ENCODE measurements at places on chromosomes 6 and 20.

DNA sequence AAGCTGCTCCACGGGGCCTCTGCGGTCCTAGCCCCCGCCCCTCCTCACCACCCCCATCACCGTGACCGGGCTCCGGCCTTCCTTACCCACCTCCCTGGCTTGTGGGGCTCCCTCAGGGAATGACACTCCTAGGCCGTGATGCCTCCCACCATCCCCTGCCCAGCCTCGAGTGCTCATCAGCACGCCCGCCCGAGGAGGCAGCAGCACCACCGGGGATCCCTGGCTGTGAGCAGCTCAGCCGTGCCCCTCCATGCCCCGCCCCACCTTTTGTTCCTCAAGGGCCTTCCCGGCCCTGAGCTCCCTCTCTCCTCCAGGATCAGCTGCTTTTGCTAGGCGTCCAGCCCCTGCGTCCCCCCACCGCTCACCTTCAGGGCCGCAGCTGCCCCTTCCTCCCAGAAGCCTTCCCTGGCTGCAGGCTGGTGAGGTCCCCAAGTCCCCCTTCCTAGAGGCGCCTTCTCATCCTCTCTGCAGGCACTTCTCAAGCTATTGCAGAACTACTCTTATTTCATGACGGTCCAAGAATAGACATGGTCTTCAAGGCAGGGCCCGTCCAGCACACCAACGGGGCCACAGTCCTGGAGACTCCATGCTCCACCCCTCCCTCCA, 3.0 kb downstream of the FNDC11 start:
- DNase-seq, result no peak

GRCh38 chr20:23140991-23141390, 54.9 kb upstream of the CD93 start:
- no peak for DNase-seq

DNA sequence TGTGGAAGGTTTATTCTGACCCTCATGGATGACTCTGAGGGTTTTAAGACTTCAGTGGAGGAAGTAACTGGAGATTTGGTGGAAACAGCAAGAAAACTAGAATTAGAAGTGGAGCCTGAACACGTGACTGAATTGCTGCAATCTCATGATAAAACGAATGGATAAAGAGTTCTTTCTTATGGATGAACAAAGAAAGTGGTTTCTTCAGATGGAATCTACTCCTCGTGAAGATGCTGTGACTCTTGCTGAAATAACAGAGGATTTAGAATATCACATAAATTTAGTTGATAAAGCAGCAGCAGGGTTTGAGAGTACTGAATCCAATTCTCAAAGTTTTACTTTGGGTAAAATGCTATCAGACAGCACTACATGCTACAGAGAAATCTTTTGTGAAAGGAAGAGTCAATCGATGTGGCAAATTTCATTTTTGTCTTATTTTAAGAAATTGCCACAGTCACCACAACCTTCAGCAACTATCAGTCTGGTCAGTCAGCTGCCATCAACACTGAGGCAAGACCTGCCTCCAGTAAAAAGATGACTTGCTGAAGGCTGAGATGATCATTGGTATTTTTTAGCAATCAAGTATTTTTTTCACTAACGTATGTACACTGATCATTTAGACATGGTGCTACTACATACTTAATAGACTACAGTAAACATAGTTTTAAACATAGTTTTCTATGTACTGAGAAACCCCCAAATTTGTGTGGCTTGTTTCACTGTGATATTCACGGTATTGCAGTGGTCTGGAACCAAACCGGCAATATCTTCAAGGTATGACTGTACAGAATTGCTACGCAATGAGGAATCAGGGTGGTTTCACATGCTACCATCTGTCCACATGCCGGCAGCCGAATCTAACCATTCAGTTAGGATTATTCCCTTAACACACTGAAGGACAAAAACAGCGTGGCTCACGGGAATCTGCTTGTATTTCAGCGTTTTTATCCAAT, 149.0 kb downstream of the MYB start:
- no peak for DNase-seq

- peak; percentile 32 for DNase-seq
These were observed 13.3 kb upstream of the SLC2A12 start for GRCh38 chr6:134065706-134066105.

DNA sequence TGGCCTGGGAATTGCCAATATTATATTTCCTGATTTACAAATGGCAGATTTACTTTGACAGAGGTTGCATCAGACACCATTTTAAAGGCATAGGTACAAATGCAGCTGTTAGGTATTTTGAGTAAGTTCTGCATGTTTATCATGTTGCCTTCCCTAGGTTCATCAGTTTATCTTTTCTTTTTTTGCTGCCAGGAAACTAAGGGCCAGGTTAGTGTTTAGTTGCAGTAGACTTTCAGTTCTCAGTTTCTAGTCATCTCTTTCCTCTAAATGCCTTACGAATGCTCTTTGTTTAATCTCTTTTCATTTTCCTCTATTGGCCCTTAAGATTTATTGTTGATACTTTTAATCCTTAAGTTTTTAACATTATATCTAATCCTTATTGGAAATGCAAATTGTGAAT, 129.9 kb downstream of the SMAP1 start:
- no peak for DNase-seq

- DNase-seq, result no peak
These were observed 25.1 kb downstream of the GLP1R start for GRCh38 chr6:39073471-39074355.

DNA sequence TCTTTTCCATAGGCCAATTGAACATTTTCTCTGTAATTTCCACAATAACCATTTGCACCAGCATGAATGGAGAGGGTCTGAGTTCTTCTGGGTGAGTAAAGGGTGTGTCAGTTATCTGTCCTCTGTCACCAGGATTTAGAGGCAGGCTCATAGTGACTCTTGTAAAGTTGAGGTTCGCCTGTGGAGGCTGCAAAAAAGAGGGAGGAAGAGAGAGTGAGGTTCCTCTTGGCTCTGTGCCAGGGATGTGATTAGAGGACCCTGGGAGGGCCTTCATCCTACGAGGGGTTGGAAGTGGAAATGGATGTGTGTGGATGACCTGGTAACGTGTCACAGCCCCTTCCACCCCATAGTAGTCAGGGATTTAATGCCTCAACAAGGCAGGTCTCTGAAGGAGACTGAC, 242.0 kb downstream of the ESR1 start:
- DNase-seq, result no peak

DNA sequence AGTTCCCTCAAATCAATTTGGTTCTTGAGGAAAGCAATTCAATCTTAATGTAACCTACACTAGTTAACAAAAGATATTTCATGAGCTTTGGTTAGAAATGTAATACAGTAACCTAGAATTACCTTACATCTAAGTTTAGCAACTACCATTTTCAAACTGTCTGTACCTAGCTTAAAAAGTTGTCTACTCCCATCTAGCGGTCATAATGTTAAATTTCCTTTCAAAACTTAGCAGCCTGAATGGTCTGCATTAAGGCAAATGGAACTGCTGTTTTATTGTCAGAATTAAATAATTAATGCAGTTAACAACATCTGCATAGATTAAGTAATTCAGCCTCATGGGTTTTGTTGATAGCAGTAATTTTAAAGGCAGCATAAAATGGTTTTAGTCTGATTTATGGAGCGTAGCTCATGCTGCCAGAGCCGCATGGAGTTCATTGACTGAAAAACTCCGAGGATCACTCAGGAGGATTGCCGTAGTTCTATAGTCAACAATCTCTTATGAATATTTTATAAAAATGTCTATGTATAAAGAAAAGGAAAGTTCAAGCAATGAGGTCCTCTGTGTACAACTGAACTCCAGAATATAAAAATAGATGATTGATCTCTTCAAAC, 485.4 kb upstream of the MANEA start:
- DNase-seq, result peak; percentile 36

DNA sequence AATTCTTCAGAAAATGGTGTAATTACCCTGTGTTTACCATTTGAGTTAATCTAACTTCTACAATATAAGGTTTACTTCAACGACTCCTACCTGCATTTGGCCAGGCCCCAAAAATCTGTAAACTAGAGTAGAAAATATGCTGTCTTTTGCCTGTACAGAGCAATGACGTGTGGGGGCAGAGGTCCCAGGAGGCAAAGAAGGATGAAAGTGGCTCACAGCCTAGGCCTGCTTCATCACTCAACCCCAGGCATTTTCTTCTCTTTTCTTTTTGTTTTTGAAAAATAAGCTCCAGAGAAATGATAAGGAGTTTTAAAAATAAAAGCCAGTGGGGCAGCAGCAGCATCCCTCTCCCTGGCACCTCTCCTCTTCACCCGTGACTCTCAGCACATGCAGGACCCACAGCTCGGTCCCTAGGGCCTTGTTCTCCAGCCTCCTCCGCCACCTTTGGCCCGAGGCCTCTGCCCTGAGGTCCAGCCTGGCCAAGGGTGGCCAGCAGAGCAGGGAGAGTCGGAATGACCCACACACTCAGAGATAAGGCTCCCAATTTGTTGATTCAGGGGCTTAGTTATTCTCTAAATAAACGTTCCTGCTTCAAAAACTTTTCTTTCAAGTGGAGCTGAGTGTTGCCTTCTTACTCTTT, 310.3 kb upstream of the RNF24 start:
- DNase-seq, result no peak

DNA sequence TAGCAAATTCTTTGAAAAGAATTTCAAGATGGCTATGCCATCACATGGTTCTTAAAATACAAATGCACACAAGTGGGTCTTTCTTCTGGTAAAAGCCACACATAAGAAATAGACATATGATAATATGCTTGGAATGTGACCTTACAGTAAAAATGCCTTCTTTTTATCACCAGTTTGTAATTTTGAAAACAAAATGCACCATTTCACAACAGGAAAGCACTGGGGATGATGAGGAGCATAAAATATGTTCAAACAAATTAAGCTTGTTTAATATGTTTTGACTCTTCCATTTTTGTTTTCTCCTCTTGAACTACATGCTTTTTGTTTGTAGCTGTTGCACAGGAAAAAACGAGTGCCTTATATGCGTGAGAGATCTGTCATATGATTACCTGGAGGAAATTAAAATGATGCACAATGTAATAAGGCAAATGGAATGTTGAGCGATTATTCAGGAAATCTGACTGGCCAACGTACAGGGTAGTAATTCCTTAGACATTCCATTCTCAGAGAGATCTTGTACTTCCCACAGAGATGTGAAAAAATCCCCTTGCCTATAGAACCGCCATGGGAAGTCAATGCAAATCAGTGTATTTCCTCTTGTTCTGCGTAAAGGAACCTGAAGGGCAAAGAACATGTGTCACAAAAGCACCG, 911.6 kb downstream of the TFAP2A start:
- no peak for DNase-seq

- no peak for DNase-seq
These were observed 1005.6 kb upstream of the FLRT3 start for GRCh38 chr20:15342991-15343523.

DNA sequence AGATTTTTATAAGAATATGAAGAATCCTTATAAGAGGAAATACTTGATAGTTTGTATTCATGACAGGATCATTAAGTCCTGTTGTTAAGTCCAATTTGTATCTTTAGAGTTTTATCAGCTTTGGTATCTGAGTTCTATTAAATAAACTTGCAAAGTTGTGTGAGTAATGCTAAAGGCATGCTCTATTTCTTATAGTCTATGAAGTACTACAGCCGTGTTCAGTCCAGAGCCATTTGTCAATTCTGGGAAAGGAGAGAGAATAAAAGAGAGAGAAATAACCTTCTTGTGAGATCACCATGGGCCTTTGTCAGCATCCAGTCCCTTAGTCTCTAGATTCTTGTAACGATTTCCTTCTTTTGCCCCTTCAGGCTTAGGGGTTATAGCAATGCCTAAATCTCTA, 181.2 kb upstream of the POU3F2 start:
- no peak for DNase-seq

DNA sequence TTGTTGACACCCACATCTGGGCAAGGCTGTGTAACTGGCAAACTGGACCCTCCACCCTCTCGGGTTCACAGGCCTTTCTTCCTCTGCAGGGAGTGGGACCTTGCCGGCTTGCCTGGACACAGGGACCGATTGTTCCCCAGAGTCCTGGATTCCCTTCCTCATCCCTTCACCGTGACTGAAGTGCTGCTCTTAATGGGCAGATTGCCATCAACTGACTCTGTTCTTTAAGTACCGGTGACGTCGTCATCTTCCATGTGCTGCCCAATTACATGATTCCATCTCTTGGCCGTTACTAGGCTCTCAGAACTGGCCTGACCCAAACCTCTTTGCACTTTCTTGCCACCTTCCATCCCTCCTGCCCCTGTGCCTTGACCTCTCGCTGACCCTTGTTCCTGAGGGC, 85.4 kb downstream of the EYA4 start:
- no peak for DNase-seq

- no peak for DNase-seq
These were observed 3.9 kb downstream of the DST start for GRCh38 chr6:56638760-56639159.

DNA sequence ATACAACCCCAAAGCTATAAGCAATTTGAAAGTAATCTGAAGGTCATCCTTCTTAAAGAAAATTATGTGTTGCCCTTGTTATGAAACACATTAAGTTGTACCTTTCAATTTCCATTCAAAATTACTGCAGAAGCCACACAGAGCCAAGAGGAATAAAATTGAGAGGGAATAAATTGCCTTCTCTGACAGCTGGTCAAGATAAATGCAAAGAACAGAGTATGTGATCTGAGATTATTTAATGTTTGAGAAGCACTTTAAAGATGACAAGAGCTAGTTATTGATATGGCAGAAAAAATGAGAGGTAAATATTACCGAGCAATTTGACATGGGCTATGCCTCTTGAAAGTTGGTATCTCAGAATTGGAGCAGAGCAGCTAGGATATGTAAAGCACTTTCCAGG, 61.6 kb downstream of the TRDN start:
- DNase-seq, result no peak

GRCh38 chr20:57195469-57196100, 70.9 kb downstream of the BMP7 start:
- no peak for DNase-seq

DNA sequence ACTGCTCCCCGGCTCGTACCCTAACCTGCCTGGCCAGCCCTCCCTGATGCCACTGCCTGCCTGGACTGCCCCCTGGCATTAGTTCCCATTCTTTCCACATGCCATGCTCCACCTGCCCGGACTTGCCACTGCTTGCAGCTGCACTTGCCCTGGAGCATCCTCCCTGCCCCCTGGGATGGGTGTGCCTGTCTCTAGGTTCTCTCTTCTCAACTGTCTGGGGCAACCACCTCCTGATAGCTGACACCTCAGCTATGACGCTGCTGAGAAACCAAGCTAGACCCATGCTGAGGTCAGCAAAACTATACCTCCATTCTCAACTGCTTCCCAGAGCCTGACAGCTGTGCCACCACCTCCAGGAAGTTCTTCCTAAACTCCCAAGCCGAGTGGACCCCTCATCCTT, 72.1 kb downstream of the PERP start:
- DNase-seq, result no peak

- no peak for DNase-seq
These were observed 233.4 kb downstream of the UST start for GRCh38 chr6:148980234-148980633.

All from RPMI8226 (cell line).